Uterus (tissue), 4 donors: ENCODE measurements at places on chromosomes 2 and 18. TPM values are rescaled to one million over a fixed set of nuclear protein-coding genes. Genes with fewer than 3 reads are reported as not detected.
A peak's percentile ranks its signal among the peaks of the same experiment; 100 is the strongest.

The EGR4 gene
- not detected for total RNA-seq

- no peaks in the 10 kb centered on the region for H3K36me3 ChIP-seq
- no peak overlapping the region for H3K27ac ChIP-seq
- no peak for DNase-seq
- no peaks in the 10 kb centered on the region for H3K27me3 ChIP-seq
Observed at GRCh38 chr18:48589797-48590519, 51.1 kb downstream of the CTIF start.

DNA sequence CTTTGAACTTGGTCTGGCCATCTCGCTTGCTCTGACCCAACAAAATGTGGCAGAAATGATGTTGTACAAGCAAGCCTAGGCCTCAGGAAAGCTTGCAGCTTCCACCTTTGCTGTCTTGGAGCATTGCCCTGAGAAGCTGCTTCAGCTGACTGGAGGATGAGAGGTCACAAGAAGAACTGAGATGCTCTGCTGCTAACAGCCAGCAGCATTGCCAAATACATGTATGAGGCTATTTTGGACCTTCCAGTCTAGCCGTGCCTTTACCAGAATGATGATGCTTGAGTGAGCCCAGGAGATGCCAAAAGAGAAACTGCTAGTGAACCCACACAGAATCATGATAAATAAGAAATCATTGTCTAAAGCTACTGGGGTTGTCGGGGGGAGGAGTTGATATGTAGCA, 13.2 kb upstream of the ITGAV start:
- no peak overlapping the region for H3K4me3 ChIP-seq
- no peaks in the 10 kb centered on the region for H3K36me3 ChIP-seq
- no peaks in the 10 kb centered on the region for H3K4me1 ChIP-seq
- no peak overlapping the region for H3K27ac ChIP-seq
- no peak for DNase-seq

- H3K27me3 ChIP-seq = no peaks in the 10 kb centered on the region
- no peak overlapping the region for H3K4me3 ChIP-seq
- peak; percentile 2 for DNase-seq
Observed at GRCh38 chr2:230908092-230908594, 16.9 kb downstream of the GPR55 start.

- no peaks in the 10 kb centered on the region for H3K36me3 ChIP-seq
- no peak for DNase-seq
- H3K4me1 ChIP-seq = no peaks in the 10 kb centered on the region
- no peak overlapping the region for H3K4me3 ChIP-seq
Observed at GRCh38 chr2:150978053-150978452, 283.6 kb downstream of the RBM43 start.

The IL18RAP gene
- 1.0 TPM for total RNA-seq

DNA sequence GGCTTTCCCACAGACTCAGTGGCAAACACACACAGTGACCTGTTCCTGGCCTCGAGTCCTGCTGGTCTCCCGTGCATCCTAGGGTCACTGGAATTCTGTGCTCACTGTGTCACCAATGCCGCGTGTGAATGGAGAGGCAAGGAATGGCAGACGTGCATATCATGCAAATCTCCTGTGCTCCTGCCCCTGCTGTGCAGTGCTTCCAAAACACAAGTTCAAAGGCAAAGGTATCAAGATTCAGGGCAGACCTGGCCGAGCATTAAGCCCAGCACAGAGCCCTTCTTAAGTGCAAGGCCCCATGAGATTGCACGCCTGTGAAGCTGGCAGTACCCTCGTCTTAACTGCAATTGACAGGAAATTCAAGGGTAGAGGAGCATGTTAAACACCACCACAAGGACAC, 129.1 kb downstream of the NDUFA10 start:
- DNase-seq = no peak
- H3K4me1 ChIP-seq = no peaks in the 10 kb centered on the region
- no peak overlapping the region for H3K27ac ChIP-seq
- H3K4me3 ChIP-seq = no peak overlapping the region
- H3K27me3 ChIP-seq = no peaks in the 10 kb centered on the region

The GAL3ST2 gene
- not detected for total RNA-seq

GRCh38 chr18:22296304-22296703, 121.4 kb downstream of the CTAGE1 start:
- H3K4me3 ChIP-seq = no peak overlapping the region
- no peak overlapping the region for H3K27ac ChIP-seq
- H3K27me3 ChIP-seq = no peaks in the 10 kb centered on the region
- H3K4me1 ChIP-seq = no peaks in the 10 kb centered on the region
- DNase-seq = no peak
- H3K36me3 ChIP-seq = no peaks in the 10 kb centered on the region

- H3K27me3 ChIP-seq = no peaks in the 10 kb centered on the region
- no peak for DNase-seq
- no peak overlapping the region for H3K4me3 ChIP-seq
- H3K4me1 ChIP-seq = no peaks in the 10 kb centered on the region
- H3K36me3 ChIP-seq = no peaks in the 10 kb centered on the region
- no peak overlapping the region for H3K27ac ChIP-seq
Observed at GRCh38 chr2:127906206-127906926, 20.6 kb upstream of the AMMECR1L start.

The TUBA3E gene
- not detected for total RNA-seq

DNA sequence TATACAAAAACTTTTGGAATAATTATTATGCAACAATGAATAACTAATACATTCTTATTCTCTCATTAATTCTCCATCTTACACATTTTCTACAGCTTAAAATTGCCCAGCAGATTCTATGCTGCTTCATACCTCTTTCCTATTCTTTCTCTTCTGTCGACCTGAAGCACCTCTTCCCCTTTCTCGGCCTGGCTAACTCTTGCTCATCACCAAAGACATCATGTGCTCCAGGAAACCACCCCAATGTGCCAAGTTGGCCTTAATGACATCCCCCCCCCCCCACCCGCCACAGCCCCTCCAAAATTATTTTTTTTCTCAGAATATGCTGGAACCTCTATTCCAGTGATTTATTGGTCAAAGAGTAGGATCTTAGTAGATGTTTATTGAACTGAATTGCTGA, 43.6 kb downstream of the ZNF521 start:
- H3K27ac ChIP-seq = no peak overlapping the region
- H3K36me3 ChIP-seq = no peaks in the 10 kb centered on the region
- no peaks in the 10 kb centered on the region for H3K27me3 ChIP-seq
- no peaks in the 10 kb centered on the region for H3K4me1 ChIP-seq
- DNase-seq = no peak
